ENCODE measurements at places on chromosomes 5 and 9.

- DNase-seq, result peak; percentile 19
Measured at GRCh38 chr5:80275347-80275746, 19.5 kb upstream of the SERINC5 start.

- DNase-seq, result no peak
Measured at GRCh38 chr5:181088289-181088688, 42.7 kb downstream of the OR2V1 start.

DNA sequence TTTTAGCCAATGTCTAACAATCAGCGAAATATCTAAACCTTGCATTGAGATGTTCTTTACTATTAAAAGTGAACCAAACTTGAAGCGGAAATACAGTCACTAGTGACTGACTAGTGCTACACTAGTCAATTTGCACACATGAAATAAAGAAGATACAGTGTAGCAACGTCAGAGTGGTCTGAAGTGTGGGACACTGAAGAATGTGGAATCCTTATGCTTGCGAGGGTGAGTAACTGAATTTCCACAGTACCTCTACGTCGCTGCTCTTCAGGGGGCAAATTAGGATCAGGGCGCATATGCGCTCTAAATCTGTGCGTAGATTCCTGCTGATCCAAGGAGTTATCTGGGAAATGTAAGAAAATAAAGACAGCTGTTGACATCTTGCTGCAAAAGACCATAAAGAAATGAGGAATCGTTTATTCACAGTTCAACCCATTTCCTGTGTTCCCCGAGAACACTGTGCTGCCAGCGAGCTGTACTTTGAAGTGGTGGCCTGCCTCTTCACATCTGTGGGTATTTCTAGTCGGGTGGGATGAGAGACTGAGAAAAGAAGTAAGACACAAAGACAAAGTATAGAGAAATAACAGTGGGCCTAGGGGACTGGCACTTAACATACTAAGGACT is 39.8 kb upstream of the FLT4 start:
- no peak for DNase-seq

DNA sequence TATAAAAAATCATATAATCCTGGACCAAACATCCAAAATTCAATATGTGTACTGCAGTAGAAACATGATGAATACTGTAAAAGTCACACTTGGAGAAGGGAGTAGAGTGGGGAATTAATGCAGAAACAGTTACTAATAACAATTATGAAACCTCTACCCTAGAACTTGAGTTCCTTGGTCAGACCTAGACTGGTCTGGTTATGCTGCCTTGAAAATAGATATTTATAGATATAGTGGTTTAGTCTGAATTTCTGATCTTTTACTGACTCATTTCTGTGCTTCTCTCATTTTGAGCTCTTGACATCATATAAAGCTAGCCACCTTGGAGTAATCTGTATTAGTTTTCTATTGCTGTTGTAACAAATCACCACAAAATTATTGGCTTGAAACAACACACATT is 808.7 kb upstream of the CDH10 start:
- no peak for DNase-seq

DNA sequence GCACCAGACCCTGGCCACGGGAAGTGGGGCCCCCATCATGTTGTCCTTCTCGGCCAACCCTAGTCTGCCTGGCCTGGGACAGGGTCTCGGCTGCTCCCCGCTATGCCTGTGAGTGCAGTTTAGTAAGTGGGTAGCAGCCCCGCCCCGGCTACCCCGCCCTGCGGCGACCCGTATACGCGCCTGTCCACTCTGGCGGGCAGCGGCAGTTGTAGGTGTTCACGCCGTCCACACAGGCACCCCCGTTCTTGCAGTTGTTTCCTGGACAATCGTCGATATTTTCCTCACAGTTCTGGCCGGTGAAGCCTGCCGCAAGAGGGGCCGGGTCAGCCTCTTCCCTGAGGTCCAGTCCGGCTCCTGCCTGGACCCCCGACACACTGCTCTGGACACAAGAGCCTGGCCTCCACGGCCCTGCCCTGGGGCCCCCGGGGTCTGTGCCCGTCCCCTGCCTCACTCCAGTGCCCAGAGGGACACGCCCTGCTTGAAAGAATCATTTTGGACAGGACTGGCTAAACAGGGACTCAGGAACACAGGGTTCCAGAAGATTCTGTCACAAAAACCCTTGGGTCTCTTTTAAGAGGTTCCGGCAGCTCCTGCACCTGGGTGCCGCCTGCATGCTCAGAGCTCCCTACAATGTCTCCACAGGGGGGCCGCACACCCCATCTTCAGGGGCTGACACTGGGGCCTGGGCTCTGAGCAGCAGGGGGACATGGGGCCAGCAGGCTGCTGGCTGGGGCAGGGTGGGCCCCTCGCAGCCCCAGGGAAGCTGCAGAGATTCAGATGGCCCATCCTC is 26.4 kb downstream of the NOTCH1 start:
- DNase-seq, result no peak

DNA sequence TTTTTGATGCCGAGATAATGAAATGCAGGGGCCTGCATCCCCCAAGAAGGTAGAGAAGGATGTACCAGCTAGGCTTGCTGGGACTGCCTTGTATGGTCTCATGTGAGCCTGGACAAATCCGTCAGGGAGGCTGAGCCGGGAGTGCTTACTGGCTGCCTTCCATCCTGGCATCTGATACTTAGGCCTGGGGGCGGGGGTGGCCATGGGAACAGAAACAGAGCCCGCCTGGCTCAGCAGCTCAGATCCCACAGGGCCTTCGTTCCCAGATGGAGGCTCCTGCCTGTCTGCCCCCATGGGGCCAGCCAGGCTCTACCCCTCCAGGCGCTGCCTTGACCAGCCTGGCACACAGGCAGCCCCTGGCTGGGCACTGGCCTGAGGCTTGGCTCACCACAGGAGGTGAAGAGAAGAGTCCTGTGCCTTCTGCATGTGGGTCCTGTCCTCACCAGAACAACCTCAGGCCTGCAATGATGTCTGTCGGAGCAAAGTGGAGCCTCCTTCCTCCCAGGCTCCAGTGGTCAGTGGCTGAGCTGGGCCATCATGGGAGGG is 10.5 kb upstream of the SPATA31E1 start:
- DNase-seq, result no peak

DNA sequence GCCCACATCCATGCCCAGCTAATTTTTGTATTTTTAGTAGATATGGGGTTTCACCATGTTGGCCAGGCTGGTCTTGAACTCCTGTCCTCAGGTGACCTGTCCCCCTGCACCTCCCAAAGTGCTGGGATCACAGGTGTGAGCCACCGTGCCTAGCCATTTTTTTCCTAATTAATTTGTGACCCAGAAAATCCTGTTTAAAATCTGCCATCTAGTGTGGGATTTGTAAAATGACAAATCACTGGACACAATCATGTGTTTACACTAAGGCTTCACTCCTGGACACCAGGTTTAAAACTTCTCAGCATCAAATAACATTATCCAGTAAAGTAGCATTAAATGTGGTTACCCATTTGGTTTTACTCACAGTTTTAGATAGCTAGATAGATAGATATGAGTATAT is 18.6 kb upstream of the KDM4C start:
- DNase-seq, result no peak

DNA sequence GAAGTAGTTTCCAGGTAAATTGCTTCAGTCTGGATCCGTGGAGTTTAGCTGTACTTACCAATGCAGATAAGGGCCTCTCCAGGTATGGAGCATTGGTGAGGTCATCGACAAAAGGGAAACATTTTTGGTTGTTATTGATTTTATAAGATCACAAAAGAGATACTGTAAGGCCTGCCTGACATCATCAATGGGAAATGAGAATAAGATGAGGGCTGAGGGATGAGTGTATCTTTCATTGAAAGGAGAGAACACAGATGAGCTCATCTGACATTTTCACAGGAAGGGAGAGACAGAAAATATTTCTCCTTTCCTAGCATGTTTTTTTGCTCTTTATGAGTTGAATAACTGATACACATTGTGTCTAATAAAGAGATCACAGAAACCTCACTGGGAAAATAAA is 233.6 kb downstream of the SAXO1 start:
- DNase-seq, result no peak

DNA sequence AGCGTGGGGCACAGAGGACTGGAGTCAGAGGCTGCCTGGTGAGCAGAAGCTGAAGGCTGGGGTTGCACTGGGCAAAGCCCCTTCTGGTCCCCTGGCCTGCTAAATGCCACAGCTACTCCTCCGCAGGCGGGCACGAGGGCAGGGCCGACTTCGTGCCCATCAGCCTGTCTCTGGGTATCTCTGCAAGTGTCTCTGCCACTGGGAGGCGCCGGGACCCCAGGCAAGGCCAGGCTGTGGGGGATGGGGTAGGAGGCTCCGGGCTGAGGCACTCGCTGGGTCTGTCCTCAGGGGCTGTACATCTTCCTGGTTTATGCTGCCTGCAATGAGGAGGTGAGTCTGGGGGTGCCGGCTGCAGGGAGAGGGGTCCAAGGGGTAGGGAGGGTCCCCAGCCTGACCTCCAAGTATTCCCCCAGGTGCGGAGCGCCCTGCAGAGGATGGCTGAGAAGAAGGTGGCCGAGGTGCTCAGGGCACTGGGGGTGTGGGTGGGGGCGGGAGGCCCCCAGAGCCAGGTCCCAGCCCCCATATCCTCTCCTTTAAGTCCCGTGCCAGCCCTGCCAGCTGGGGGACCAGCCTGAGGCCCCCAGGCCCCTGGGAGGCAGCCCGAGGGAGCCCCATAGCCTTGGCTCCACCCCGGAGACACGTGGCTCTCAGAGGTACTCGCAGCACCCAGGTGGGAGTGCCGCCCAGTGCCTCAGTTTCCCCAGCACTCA is 25.1 kb downstream of the ADGRD2 start:
- no peak for DNase-seq

GRCh38 chr5:181043285-181044092 is 3.4 kb downstream of the BTNL9 start:
- DNase-seq, result no peak

DNA sequence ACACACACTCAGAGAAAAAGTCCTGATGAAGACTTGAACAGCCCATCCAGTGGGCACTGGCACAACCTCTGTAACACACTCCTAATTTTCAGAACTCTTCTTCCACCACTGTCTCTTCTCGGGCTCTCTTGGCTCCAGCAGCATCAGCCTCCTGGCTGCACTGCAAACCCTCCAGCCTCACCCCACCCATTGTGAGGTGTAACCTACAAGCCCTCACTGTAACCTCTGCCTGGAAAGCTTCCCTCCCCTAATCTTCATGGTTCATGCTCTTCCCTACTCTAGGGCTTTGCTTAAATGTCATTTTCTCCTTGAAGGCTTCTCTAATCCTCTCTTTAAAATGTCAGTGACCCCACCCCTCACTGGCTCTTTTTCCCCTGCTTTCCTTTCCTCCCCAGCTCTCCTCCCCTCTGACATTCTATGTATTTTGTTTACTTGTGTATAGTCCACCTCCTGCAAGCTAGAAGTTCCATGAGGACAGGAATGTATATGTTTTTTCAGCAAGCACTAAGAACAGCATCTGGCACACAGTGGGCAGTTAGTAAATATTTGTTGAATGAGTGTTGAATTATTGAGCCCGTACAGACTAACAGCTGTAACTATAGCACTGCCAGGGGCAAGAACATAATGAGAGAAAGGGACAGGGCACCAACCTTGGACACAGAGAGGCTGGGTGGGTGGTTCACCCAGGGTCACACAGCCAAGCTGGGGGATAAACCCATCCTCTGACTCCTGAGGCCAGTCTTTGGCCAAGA is 76.4 kb downstream of the ESM1 start:
- DNase-seq, result no peak

GRCh38 chr5:59835800-59836199 is 57.7 kb downstream of the PDE4D start:
- DNase-seq, result no peak

DNA sequence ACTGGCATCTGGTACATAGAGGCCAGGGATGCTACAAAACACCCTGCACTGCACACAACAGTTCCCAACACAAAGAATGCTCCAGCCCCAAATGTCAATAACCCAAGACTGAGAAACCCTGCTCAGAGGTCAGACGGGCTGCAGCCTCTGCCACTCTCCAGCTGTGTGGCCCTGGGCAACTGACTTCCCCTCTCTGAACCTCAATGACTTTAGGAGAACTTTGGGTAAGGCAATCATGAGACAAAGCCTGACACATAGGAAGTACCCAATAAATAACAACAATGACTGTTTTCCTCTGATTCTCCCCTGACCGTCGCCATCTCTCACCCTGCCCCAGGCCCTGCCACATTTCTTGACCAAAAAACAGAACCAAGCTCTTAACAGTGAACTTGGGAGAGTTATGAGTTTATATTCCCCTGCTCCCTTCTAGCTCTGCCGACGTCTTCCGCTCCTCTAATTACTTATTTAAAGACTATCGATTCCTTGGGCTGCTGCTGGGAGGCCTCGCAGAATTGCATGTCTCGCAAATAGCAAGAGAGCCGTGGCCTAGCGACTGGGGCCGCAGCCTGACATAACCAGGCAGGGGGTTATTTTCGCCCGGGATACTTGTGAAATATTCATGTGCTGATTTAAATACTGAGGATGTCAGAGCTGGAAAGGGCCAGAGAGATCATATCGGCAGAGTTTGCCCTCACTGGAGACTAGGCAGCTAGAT is 24.5 kb upstream of the CRB2 start:
- no peak for DNase-seq

DNA sequence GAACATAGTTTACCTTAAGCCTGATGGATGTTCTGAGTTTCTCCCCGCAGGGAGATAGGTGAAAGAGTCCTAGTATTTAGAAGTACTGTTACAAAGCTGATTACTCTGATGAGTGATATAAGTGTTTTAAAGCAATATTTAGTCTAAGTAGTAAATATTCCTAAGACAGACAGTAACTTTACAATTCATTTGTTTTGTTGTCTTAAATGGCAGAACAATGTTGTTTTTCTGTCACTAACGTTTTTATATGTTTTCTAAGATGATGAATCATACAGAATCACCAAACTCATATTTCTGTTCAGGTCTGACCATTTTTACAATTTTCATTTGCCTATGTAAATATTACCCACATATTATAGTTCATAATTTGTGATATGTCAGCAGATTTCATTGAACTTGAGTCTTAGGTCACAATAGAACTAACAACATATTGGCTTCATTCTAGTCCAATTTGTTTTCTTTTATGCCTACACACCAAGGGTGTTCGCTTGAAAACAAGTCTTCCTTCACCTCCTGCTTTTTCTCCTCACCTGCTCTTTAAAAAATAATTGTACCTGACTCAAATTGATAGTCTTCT is 30.6 kb downstream of the MAP3K1 start:
- no peak for DNase-seq

GRCh38 chr5:169416583-169417196 is 115.8 kb upstream of the SLIT3 start:
- peak; percentile 93 for DNase-seq

DNA sequence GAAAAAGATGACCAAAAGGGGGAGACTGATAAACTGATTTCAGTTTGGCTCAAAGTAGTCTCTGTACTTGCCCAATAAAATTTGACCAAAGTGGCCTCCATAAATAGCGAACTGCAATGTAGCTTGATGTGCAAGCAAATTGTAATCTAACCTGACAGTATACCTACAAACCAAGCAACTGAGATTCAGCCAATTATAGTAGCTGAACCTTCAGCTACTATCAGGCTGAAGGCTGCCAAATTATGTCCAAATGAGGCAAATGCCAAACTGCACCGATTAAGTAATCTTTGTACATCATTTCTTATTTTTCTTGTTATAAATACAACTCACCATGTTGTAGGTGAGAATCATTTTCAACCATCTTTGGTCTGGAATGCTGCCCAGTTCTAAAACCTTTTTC is 390.6 kb downstream of the CDH9 start:
- no peak for DNase-seq

GRCh38 chr9:128713411-128713780 is 10.5 kb downstream of the ZDHHC12 start:
- no peak for DNase-seq

GRCh38 chr5:56825222-56825824 is 10.0 kb downstream of the MAP3K1 start:
- no peak for DNase-seq

GRCh38 chr9:33135470-33135958 is 31.6 kb downstream of the B4GALT1 start:
- no peak for DNase-seq

- DNase-seq, result peak; percentile 89
Measured at GRCh38 chr5:172943283-172943841, 15.9 kb upstream of the RPL26L1 start.
